GM12865 (cell line): ENCODE measurements at places on chromosomes 3 and 15.

GRCh38 chr3:31041161-31041978, 146.9 kb upstream of the GADL1 start:
- DNase-seq, result no peak

DNA sequence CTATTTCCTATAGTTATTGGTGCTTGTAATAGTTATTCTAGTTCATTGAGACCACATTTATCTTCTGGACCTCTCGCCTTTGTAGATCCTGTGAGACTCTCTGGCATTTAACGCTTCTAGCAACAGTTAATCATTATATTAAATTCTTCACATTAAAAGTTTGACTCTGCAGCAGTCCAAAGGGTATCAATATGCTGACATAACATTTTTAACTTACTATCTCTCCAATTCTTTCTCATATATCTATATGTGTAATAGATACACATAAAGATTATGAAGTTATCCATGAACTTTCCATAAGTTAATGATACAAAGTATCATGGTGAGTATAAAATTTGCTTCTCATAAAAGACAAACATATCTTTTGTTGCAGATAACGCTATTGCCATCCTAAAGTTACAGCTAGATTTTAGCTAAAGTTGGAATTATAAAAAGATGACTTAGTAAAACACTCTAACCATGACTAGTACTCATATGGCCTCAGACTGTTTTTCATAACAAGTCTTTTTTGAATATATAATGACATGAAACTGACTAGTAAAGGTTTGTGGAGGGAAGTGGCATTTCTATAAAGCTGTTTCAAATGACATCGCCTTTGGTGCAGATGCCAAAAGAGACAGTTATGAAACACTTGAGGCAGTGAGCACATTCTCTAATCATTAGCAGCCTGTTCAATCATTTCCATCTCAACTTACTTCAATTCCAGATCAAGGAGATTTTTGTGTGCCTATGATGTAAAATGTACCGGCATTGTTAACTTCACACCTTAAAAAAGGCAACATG, 379.3 kb upstream of the CBLB start:
- DNase-seq, result peak; percentile 33

GRCh38 chr3:53617893-53618523, 123.6 kb downstream of the CACNA1D start:
- no peak for DNase-seq

DNA sequence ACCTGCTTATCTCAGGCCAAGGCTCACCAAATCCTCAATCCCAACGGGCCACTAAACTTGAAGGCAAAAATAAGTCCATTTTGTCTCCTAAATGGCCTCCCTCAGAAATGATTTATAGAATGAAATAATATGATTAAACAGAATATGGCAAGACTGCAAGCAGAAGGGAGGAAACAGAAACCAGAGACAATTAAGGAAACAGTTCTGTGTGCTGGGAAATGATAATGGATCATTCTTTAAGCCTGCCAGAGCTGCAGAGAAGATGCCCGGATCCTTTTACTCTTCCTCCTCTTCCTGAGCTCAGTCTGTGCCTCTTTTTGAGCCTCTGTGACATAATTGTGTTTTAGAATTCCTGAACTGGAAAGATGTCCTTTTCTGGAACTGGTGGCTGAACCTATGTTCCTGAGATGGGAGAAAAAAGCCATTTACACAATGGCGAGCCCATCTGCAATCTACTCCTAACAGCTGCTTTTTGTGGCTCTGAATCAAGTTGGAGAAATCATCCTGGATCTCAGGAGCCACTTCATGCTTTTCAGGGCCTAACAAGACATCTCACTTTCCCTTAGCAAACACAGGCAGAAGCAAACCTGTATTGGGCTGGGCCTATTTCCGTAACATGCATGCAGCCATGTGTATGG, 2.8 kb upstream of the ABHD2 start:
- DNase-seq, result no peak

DNA sequence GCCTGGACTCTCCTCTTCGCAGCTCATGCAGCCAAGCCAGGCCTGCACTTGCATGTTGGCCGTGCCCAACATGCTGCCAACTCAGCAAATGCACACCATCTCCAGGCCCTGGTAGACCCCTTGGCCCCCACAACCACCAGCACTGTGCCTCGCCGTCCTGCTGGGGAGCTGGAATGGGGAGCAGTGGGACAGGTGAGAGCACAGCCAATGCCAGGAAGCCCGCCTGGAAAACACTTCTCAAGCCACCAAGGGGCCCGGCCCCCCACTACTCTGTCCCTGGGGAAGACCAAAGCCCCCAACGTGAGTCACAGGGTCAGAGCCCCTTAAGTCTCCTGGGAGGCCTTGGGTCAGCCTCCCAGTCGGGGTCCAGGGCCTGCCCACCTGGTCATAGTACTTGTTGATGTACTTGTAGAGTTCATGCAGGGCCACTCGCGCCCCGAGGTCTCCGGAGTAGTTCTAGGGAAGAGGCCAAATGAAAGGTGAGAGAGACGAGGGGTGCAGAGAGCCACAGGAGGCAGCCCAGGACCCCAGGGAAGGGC, 24.5 kb downstream of the PLXNB1 start:
- no peak for DNase-seq

DNA sequence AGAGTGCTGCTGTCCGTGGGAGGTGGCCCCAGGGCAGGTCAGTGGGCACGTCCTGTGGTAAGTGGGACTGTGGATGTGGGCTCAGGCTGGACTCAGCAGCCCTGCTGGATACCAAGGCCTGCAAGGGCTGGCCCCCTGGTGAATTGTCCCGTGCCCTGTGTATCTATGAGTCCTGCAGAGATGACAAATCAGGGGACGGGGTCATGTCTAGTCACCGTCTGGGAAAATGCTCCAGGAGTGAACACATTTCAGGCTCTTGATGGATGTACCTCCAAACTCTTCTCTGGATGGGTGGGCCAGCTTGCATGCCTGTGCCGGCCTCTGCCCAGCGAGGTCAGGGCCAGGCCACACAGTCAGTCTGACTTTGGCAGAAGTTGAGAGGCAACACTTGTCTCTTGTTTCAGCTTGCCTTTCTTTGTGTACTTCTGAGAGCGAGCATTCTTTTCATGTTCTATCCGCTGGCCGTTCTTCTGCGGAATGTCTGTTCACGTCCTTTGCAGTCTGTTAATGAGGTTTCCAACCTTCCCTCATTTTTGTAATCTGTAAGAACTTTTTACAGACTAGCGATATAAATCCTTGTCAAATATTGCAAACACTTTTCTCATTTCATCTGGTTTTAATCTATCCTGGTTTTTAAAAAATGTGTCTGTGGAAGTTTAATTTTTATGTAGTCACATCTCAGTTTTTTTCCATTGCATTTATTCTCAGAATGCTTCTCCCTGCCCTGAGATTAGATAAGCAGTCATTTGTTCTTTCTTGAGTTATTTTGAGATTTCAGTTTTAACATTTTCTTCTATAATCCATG, 11.4 kb upstream of the STAB1 start:
- DNase-seq, result no peak

DNA sequence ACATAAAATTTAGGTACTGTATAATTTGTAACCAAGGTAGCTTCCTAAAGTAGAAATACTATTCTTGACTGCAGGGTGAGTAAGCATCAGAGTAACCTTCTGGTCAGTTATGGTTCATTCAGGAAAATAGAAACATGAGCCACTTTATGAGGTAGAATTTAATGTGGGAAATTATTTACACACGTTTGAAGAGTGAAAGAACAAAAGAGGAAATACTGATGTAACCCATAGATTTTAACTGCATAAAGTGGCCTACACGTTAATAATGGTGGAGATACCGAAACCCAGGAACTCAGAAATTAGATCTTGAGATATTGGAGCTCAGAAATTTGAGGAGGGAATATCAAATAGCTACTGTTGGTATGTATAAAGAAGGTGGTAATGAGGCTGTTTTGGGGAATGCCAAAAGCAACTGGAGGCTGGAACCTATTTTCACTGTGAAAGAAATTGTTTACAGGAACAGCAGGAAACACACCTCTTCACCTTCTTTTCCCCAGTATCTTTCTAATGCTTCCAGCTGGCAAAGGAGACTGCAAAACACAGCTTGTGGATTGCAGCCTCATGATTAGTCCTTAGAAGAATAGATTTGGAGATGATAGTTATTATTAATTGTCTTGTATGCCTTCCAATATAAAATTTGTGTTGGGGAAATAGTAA, 216.1 kb downstream of the DOCK3 start:
- DNase-seq, result no peak

GRCh38 chr3:57688291-57688690, 4.6 kb downstream of the DENND6A start:
- peak; percentile 61 for DNase-seq

DNA sequence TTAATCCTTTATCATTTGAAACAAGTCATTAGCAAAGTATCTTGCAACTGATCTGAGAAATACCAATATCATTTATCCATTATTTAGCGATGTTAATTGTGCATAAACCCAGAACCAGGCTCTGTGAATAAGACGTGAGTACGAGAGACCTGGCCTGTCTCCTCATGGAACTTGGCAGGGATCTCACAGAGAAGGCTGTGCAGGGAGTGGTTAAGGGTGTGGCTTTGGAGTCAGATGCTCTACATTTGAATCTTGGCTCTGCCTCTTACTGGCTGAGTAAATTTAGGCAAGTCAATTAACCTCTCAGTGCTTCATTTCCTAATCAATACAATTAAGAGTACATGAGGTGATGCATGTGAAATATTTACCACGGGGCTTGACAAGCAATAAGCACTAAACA, 39.9 kb upstream of the TBL1XR1 start:
- DNase-seq, result no peak

- peak; percentile 64 for DNase-seq
These were observed at the start of gene FOXP1 for GRCh38 chr3:71583566-71584393. TSS of gene FOXP1 (minus strand) at chr3:71583728. CDS start at chr3:71198381, 385,347 bp downstream.

DNA sequence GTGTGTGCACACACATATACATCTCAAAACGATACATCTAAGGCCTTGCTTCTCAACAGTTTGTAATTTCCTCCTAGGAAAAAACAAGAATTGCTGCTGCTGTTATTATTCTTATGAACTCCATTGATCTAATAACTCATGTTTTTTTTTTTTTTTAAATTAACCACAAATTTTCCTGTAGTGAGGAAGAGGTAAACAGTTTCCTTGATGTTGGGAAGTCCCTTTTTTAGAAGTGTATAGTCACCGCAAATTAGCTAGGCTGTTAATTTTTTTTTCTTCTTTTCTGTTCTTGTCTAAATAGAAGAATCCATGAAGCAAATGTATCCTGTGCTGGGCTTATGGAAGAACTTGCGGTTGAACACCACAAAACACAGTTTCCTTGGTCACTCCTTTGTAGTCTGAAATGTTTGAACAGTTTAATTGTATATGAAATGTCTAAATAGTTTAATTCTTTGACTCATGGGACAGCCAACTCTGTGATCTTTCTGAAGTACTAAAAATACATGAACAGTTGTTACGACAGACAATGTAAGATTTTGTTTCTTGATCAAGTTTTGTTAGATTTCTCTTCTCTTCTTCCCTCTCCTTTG, 64.5 kb downstream of the MITF start:
- no peak for DNase-seq

DNA sequence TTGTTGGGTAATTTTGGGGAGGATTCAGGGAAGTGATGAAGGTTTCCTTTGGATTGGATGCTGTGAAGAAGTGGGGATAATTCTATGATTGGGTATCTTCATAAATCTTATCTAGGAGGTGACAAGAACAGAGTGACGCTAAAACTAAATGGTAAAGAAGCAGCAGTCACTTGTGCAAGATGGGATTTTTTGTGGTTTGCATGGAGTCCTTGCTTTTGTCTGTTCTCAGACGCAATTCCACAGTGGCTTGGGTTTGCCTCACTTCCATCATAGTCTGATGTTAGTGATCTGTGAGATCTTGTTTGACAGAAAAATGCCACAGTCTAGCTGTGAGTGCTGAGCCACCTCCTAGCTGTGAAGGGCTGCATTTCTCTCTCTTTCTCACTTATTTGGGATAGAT, 26.9 kb downstream of the GTF2E1 start:
- no peak for DNase-seq

GRCh38 chr3:193831495-193832455, 238.8 kb downstream of the OPA1 start:
- peak; percentile 70 for DNase-seq

- no peak for DNase-seq
These were observed 172.9 kb upstream of the TSPAN3 start for GRCh38 chr15:77243716-77244401.

- DNase-seq, result no peak
These were observed 129.6 kb downstream of the ADAMTS17 start for GRCh38 chr15:100211855-100212850.

- DNase-seq, result peak; percentile 26
These were observed 123.3 kb upstream of the BFSP2 start for GRCh38 chr3:133276594-133276993.

DNA sequence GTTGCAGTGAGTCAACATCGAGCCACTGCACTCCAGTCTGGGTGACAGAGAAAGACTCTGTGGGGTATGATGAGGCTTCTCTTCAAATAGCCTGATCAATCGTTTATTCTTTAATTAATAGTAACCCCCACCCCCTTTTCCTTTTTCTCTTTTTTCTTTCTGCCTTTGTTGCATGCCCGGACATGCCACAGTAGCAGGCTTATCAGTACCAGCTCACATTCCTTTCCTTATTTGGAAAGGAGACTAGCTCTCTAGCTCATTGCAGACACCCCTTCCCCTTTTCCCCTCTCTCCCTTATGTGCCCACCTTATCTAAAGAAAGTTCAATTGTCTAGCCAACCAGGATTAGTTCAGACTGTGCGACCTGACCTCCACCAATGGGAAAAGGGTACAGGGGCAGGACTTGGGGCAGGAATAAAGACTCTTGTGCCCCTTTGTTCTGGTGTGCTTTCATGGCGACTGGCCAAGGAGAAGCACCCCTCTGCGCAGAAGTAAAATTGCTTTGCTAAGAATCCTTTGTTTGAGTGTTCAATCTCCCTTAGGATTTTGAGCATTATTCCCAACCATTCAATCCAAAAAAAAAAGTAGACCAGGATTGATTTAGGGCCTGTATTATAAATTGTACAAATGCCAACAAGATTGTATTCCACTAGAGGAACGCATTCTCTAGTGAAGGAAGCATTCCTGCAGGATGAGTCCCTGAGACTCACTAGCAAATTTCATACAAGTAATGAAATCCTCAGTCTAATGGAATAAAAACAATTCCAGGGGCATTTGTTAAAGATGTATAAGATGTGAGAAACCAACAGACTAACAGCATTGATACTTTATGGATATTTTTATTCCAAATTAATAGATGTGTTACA, 95.8 kb upstream of the SNRPN start:
- no peak for DNase-seq

- peak; percentile 68 for DNase-seq
These were observed 42.7 kb downstream of the PLCL2 start for GRCh38 chr3:16927485-16927884.

DNA sequence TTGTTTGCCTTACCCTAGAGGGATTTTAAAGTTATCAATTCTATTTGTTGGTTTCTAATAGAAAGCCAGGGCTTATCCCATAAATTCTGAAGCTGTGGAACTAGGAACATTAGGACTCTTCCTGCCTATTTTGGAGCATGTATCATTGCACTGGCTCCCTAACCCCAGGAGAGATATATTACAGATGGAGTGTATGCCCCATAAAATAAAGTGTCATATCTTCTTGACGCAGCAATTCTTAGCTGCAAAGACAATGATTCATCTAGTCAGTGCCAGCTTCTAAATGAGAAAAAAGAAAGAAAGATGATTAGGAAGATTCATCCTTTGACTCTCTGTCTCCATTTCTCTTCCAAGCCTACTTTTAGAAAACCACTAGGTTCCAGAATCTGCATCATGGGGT, 74.8 kb upstream of the MAGI1 start:
- DNase-seq, result no peak

- no peak for DNase-seq
These were observed 115.1 kb downstream of the FHIT start for GRCh38 chr3:61136191-61136590.

- no peak for DNase-seq
These were observed 34.3 kb upstream of the ANKDD1A start for GRCh38 chr15:64877435-64877834.
